ENCODE measurements at places on chromosomes 12 and 14.

- DNase-seq: no peak
Observed at GRCh38 chr12:124928095-124928911, 13.9 kb upstream of the UBC start.

GRCh38 chr12:6819106-6820030, 2.3 kb upstream of the GPR162 start:
- DNase-seq: no peak

- no peak for DNase-seq
Observed at GRCh38 chr14:51302295-51303030, 62.4 kb downstream of the TMX1 start.

- DNase-seq: no peak
Observed at GRCh38 chr14:91170504-91171121, 56.7 kb downstream of the DGLUCY start.

DNA sequence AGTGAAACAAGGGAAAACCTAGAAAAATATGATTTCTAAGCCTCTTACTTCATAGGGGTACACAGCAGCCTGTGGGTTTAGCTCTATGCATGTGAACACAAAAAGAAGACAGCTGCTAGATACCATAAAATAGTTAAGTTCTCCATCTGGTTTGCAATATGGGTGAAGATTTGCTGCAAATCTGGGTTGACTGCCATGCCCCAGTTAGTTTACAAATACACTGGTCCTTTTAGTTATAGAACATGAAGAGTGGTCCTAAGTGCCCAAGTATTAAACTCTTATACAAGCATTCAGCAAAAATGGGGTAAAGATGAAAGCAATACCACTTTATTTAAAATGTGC, 176.1 kb downstream of the AEBP2 start:
- no peak for DNase-seq

DNA sequence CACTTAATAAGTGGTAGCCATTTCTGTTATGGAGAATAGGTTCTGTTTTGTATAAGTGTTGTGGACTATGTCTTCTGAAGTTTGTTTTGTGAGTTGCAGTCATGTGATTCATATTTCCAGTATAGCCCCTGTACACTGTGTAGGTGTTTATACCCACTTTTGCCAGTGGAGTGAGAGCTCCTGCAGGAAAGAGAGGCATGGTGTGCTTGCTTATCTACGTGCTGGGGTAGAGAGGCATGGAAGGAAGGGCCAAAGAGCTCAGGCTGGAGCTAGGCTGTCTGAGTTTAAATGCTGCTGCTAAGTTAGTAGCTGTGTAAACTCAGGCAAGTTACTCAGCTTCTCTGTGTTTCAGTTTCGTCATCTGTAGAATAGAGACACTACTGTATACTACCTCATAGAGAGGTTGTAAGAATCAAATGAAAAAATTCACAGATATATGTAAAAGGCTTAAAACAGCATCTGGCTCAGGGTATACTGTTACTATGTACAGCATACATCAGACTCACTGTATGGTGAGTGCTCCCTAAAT, 88.2 kb upstream of the SLC38A2 start:
- no peak for DNase-seq

DNA sequence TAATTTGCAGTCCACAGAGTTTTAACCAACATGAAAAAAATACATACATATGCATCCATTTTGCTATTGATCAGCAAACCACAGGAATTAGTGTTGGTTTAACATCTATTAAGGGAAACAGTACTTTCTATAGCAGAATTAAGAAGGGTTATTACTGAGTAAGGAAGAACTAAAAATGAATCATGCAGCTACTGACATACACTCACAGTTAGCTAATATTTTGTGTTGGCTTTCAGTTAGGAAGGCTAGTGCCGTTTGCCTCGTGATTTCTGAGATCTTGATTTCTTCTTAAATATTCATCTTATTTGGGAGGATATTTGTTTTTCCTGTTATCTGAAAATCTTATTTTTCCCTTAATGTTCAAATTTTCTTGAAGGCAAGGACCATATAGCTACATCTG, 423.4 kb downstream of the NOVA1 start:
- DNase-seq: no peak

DNA sequence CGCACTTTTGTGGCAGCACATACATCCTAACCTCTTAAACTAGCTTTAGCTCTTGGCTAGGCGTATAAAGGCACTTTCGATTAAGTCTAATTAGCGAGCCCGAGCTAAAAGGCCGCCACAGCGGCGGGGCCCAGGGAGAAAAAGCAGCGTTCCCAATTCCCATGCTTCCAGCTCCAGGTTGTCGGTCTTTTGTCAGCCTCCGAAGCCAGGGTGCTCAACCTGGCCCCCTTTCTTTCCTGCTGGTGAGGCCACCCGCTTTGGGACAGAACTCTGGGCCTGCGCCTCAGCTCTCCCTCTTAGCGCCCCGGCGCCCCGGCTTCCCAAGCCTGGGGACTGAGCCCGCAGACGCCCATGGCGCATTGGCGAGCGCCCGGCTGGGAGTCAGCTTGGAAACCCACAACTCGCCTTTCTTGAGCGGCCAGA, 33.3 kb upstream of the TBX5 start:
- DNase-seq: no peak

DNA sequence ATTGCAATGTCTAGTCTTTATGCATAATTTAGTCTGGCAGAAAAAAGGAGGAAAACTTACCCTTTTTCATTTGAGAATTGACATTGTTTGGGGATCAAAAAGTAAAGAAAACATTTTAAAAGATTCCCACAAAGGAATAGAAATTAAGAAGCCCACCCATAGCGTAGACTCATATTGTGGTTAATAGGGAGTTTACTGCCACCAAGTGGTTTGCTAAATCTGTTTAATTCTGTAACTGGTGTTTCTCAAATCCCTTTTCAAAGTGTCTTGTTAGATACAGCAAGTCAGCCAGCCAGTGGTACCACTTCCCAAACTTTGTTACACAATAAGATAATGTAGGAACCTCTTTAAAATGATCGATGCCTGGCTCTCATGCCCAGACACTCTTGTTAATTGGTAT, 180.3 kb downstream of the IPO8 start:
- no peak for DNase-seq

- DNase-seq: no peak
Observed at GRCh38 chr14:28130610-28131284, 635.8 kb upstream of the FOXG1 start.

DNA sequence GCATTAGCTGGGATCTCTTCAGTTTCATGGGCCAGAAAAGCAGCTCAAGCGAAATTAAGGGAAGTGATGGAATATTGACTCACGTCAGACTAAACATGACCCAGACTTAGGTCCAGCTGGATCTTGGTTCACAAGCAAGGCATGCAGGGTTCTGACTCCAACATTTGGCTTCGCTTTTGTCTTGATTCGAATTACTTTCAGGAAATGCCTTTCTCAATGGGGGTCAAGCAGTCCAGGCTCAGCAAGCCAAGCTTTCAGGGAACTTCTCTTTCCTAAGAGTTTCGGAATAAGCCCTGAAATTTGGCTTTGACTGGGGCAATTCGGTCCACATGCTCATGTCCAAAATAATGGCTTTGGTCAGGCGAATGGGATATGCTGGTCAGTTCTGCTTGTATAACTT, 678.7 kb upstream of the TMEM132C start:
- DNase-seq: no peak

DNA sequence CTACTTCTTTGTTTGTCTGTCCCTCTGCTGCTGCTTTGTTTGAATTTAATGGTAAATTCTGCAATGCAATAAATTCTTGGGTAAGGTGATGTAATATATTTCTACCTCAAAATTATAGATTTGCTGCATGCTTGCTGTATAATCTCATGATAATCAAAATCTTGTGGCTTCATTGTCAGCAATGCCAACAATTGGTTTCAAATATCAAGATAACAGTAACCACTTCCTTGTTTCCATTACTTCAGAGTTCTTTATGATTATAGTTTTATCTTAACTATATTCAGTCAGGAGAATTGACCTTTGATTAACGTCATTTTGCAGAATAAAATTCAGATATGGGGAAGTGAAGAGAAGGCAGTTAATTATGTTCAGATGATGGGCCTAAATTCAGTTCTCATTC, 30.2 kb upstream of the RNU6-8 start:
- DNase-seq: no peak

- no peak for DNase-seq
Observed at GRCh38 chr14:91299121-91300115, 54.9 kb upstream of the GPR68 start.

GRCh38 chr14:100534528-100535286, 52.5 kb downstream of the BEGAIN start:
- no peak for DNase-seq

DNA sequence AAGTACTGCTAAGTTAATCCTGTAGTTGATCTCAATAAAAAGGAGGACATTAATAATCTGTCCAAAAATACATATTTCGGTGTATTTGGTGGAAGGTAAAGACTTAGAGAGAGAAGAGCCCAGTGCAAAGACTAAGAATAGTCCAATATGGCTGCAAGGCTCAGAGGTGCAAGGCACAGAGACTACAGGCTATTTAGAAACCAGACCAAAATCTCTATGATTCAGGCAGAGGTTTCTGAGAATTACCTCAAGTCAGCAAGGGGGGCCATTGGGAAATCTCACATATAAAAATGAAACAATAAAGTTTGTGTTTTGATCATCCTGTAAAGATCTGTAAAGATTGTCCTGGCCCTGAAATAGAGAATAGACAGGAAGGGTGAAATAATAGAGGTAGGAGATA, 1173.0 kb downstream of the VRK1 start:
- no peak for DNase-seq

DNA sequence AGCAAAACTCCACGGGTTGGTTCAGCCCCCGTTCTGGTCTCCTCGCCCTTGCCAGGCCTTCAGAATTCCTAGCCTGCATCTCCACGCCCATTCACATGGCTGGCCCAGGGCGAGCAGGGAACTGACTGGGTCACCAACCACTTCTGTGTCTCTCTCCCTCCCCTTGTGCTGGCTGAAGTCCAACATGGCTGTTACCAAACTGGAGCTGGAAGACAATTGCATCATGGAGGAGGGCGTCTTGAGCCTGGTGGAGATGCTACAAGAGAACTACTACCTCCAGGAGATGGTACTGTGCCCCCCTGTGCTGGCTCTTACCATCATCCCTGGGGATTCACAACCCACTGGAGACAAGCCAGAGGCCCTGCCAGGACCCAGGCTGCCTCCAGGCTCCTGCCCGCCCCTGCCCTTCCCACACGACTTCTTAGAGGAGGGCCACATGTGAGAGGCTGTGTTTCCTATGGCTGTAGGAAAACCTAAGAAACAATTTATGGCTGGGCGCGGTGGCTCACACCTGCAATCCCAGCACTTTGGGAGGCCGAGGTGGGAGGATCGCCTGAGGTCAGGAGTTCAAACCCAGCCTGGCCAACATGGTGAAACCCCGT, 9.9 kb downstream of the LRRC74A start:
- DNase-seq: no peak

GRCh38 chr14:103115845-103116572, 7.3 kb upstream of the TNFAIP2 start:
- no peak for DNase-seq

DNA sequence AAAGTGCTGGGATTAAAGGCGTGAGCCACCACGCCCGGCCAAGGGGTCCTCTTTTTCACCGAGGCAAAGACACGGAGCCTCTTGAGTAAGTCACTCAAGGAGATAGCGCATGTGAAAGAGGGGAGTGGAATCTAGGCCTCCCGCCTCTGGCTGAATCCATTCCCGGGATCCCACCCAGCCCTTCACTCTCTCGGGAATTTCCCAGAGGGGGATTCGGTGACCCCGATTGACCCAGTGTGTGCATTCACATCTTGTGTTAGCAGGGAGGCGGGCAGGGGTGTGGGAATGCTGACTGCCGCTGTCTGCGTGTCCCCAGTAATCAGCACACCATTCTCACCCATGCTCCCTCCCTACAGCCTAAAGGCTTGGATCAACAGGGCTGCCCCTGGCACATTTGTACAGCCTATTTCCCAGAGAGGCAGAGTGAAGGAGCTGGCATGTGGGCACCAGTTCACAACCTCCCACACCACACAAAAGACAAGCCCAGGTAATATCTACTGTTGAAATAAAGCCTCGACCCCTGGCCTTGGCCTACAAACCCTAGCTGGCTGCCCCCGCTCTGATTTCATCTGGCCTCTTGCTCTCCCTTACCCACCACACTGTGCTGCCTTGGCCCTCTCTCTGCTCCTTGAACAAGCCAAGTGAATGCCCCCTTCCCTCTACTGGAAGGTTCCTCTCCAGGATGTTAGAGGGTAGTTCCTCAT, 1.3 kb upstream of the LTBP2 start:
- DNase-seq: no peak

DNA sequence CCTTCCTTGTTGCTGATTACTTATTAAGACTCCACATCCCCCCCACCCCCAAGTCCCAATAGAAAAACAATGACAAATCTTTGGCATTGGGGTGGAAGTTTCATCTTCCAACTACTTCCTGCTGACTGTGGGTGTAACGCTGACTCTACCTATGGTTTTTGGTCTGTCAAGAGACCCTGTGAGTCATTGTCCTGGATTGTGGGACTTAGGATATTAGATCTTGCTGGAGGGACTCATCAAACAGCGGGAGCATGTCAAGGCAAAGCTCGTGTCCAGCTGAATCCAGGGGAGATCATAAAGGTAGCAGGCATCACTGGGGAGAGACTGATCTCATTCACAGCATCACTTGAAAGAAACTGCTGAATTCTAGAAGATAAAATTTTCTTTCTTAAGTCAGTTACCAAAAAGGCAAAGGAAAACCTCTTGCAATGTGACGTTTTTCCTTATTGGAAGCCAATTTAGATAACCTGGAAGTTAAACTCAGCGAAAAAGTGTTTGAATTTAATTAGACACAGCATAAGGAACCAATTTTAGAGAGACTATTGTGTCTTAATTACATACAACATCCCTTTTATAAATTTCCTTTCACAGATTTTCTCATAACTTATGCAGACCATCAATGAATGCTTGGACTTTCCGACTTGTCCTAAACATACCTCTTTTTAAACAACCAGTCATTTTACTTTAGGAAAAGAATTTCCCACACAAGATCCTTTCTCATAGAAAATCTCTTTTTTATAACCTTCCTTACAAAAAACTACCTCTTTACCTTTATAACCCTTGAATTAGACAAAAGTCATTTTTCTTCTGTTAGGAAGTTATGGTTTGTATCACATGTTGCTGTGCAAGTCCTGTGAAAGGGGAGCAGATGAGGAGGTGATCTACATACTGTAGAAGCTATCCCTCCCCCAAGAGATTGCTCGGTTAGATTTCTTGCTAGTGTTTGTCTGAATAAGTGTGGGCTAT, 94.6 kb upstream of the SCAF11 start:
- no peak for DNase-seq

DNA sequence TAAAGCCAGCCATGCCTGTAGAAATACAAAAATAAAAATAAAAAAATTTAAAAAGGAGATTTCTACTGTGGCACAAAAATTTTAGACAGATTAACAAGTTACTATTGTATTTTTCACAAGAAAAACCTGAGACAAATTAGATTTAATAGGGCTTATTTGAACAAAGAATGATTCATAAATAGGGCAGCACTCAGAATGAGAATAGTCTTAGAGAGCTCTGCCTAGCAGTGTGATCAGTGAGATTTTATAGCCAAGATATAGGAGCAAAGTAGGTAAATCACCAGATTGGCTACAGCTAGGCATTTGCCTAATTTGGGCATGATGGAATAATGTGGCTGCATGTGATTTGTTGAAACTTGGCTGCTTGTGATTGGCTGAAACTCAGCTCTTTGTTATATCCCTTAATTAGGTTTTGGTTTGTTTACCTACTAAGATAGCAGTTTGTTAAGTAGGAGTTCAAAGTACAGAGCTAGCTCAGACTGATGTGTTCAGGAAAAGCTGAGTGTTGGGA, 279.7 kb upstream of the TMTC1 start:
- no peak for DNase-seq

GRCh38 chr14:61416591-61416990, 95.2 kb downstream of the PRKCH start:
- no peak for DNase-seq

- DNase-seq: peak; percentile 85
Observed at GRCh38 chr14:20799892-20800544, 2.6 kb downstream of the RNASE1 start.

GRCh38 chr12:15823360-15824128, 34.4 kb upstream of the EPS8 start:
- DNase-seq: no peak

Measured in CMK (cell line).